ENCODE measurements at places on chromosomes 13 and 19. TPM values are rescaled to one million over a fixed set of nuclear protein-coding genes. Genes with fewer than 3 reads are reported as not detected.
A peak's percentile ranks its signal among the peaks of the same experiment; 100 is the strongest.

LENG9 gene
- 16.7 TPM for total RNA-seq

- DNase-seq, result no peak
These were observed 4.4 kb upstream of the EID2 start for GRCh38 chr19:39544226-39544903.

GRCh38 chr13:78241278-78241919, 322.8 kb upstream of the EDNRB start:
- no peak for DNase-seq

CCDC169 gene
- total RNA-seq, result 0.27 TPM

GRCh38 chr13:84050536-84050935, 168.3 kb upstream of the SLITRK1 start:
- no peak for DNase-seq

DNA sequence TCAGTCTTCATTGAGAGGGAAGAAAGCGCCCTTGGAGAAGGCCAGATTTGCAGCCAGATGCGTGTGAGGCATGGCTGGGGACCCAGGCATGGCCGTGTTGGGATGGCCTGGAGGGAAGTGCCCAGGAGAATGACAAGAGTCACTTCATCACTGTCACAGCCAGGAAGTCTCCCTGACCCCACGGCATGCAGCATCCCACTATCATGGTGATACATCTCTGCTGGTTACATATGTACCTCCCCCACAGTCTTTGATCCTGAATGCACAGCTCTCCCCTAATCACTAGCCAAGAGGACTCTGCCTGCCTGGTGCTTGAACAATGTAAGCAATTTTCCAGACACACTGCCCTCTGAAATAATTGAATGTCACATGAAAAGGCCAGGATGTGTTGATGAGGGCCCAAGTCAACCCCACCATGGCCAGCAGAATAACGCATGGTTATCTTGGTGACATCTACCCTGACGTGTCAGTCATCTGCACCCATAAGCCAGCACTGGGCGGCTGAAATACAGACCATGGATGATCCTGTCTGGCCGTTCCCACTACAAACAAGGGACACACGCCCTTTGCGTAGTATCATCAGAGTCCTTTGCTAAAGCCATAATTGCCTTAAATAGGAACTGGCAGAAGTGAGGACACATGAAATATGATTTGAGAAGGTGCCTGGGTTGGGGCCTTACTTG, 149.7 kb upstream of the SPACA7 start:
- DNase-seq, result no peak

- no peak for DNase-seq
These were observed 684.8 kb downstream of the DIAPH3 start for GRCh38 chr13:59478908-59479307.

NCLN gene
- total RNA-seq, result 113 TPM

CLC gene
- 1.8 TPM for total RNA-seq

DNA sequence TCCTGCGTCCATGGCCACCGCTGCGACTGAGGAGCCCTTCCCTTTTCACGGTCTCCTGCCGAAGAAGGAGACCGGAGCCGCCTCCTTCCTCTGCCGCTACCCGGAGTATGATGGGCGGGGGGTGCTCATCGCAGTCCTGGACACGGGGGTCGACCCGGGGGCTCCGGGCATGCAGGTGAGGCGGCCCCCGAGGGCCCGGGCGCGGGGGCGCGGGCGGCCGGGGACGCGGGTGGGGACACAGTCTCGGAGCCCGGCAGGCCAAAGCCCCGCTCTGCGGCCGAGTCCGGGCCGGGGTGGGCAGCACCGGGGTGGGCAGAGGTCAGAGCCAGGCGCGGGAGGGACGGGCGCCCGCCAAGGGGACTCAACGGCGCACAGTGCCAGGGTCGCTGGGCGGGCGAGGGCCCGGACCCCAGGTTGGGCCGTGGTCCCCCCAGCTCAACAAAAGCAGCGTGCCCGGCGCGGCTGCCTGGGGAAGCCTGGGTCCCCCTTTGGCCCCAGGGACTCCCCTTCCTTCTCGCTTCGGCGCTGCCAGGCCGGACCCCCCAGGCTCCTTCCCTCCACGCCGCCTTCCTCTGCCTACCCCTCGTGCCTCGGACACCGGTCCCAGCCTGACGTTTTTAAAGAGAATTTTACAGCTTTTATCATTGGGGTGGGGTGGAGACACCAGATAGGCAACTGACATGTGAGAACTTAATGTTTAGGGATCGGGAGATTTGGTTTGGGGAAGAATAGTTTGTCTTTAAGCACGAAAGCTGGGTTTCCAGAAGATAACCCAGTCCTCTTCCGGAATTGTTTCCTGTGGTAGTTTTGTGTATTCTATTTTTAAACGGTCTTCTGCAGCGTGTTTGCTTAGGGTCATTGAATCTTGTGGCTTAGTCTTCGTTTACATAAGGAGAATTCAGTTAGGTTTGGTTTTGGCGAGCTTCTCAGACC, 509 bp downstream of the TPP2 start:
- peak; percentile 56 for DNase-seq

DNA sequence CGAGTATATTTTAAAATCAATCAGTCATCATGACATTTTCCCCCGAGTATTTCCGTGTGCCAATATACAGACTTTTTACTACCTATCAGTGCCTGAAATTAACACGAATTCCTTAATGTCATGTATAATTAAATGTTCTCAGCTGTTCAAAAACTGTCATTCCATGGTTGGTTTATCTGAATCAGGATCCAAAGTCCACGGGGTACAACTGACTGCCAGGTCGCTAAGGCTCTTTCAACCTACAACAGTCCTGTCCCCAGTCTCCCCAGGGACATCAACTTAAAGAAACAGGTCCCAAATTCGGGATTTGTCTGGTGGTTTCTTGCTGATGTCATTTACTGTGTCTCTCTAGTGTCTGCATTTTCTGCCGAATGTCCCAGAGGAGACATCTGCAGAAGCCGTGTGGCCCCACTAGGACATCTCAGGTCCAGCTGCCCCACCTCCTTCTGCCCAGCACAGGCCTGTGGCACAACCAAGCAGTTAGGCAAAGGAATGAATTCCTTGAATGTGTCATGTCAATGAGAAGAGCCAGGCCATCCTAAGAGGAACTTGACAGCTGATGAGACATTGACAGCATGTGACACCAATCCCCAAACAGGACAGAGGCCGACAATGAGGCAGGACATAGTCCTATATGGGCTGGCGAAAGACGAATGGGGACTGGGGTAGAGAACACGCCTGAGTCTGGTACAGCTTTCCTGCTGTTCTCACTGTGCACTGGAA, 109.5 kb downstream of the STK24 start:
- DNase-seq, result peak; percentile 12

DNA sequence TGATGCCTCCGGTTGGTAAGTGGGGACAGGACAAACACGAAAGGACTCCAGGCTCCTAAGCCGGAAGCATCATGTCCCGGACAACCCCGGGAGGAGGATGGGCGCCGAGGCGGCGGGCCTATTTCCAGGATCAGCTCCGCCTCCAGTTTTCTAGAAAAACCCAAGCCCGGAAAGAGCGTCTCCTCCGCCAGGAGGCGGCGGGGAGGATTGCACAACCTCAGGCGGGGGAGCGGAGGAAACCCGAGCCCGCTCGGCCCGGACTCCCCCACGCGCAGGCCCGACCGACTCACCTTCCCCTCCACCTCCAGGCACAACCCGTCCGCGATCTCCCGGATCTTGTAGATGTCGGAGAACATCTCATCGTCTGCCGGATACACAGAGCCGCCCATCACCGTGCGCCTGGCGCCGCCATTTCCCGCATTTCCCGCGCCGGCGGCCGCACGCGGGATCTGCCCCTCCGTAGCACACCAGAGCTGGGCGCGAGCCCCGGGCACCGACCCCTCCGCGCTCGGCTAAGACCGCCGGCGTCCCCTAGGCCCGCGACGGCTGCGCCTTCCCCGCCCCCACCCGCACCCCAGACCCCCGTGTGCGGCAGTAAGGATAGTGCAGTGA, 455 bp downstream of the TPT1 start:
- DNase-seq, result peak; percentile 91

GRCh38 chr19:45376045-45376724, 5.8 kb upstream of the ERCC2 start:
- DNase-seq, result no peak

GRCh38 chr13:25457566-25457965, 85.8 kb downstream of the ATP8A2 start:
- DNase-seq, result no peak

DNA sequence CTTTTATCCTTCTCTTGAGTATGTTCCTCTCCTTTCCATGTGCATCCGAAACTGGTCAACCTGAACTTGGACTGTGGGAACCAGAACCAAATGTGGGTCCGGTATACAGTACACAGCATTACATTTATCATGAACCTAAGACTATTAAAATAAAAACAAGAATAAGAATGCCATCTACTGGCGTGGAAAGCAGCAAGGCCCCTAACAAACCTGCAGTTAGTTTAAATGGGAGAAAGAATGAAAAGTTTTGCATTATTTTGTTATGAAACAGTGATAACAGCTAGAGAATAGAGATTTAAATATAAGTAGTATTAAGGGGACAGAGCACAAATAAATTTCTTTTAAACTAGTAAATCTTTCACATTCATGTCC, 159.5 kb downstream of the RBM26 start:
- no peak for DNase-seq

SLC25A42 gene
- 8.2 TPM for total RNA-seq

GRCh38 chr19:35352448-35353304, 5.0 kb downstream of the FFAR1 start:
- DNase-seq, result peak; percentile 66

GRCh38 chr19:28636706-28637105, 576.2 kb downstream of the UQCRFS1 start:
- DNase-seq, result no peak

FCAR gene
- total RNA-seq, result not detected

- DNase-seq, result no peak
These were observed 23.3 kb upstream of the STARD13 start for GRCh38 chr13:33308863-33309262.

- DNase-seq, result no peak
These were observed 5.1 kb downstream of the RAP2A start for GRCh38 chr13:97438856-97439595.

DNA sequence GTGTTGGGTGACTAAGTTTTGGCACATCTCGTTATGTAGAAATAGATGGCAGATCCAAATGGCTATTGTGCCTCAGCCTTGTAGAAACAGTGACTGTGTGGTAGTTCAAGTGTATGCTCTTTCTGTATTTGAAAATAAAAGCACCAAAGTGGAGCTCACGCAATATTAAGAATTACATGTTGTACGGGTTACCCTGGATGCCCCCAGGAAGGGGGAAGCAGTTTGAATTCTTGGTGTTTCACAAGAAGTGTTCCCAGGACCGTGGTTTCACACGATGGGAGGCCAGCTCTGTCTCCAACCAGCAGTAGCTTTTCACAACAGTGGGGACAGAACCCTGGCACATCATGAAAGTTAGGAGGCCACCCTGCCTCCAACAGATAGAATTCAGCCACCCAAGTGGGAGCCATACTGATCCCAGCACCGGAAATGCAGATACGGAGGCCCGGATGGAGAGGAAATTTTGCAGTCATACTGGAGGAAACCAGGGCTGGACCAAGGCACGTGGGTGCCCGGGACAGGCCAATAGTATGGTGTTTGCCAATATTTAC, 8.9 kb downstream of the FLT1 start:
- no peak for DNase-seq

PRTN3 gene
- total RNA-seq, result not detected

CPB2 gene
- not detected for total RNA-seq

GAPDHS gene
- not detected for total RNA-seq

ZNF567 gene
- 3.8 TPM for total RNA-seq

GPR12 gene
- total RNA-seq, result 0.12 TPM

Measured in left colon (tissue), 2 donors.